ENCODE measurements at places on chromosomes 3 and 15. TPM values are rescaled to one million over a fixed set of nuclear protein-coding genes. Genes with fewer than 3 reads are reported as not detected.

The ECE2 gene
- total RNA-seq: not detected

The CAND2 gene
- 0.37 TPM for total RNA-seq

The ZNF662 gene
- total RNA-seq: not detected

The MYEF2 gene
- 13.0 TPM for total RNA-seq

The DNAH12 gene
- total RNA-seq: 0.09 TPM

The OPA1 gene
- 37.9 TPM for total RNA-seq

The CIB2 gene
- 28.0 TPM for total RNA-seq

The HRG gene
- total RNA-seq: not detected

The GP5 gene
- not detected for total RNA-seq

The PML gene
- 14.5 TPM for total RNA-seq

The CRABP1 gene
- 0.68 TPM for total RNA-seq

The SNTN gene
- total RNA-seq: not detected

The ATP13A4 gene
- not detected for total RNA-seq

The CHRNA7 gene
- 3.5 TPM for total RNA-seq

The KLHL40 gene
- total RNA-seq: not detected

The NR2C2 gene
- 15.8 TPM for total RNA-seq

The CX3CR1 gene
- 0.07 TPM for total RNA-seq

The ACSBG1 gene
- total RNA-seq: 0.15 TPM

The GOLGA8Q gene
- not detected for total RNA-seq

The GABRR3 gene
- total RNA-seq: not detected

The FAM107A gene
- 0.17 TPM for total RNA-seq

The GPX1 gene
- total RNA-seq: 219 TPM

The GATM gene
- 3.2 TPM for total RNA-seq

The ZNF860 gene
- total RNA-seq: 1.1 TPM

The CFAP20DC gene
- total RNA-seq: 2.1 TPM

The ZNF717 gene
- 3.0 TPM for total RNA-seq

The C3orf33 gene
- total RNA-seq: 6.2 TPM

The KBTBD8 gene
- total RNA-seq: 0.73 TPM

The SI gene
- not detected for total RNA-seq

The INAFM2 gene
- 7.0 TPM for total RNA-seq

The CEP19 gene
- 2.9 TPM for total RNA-seq

The DUOXA2 gene
- not detected for total RNA-seq
